ENCODE measurements at places on chromosomes 2 and 18.
A peak's percentile ranks its signal among the peaks of the same experiment; 100 is the strongest.

DNA sequence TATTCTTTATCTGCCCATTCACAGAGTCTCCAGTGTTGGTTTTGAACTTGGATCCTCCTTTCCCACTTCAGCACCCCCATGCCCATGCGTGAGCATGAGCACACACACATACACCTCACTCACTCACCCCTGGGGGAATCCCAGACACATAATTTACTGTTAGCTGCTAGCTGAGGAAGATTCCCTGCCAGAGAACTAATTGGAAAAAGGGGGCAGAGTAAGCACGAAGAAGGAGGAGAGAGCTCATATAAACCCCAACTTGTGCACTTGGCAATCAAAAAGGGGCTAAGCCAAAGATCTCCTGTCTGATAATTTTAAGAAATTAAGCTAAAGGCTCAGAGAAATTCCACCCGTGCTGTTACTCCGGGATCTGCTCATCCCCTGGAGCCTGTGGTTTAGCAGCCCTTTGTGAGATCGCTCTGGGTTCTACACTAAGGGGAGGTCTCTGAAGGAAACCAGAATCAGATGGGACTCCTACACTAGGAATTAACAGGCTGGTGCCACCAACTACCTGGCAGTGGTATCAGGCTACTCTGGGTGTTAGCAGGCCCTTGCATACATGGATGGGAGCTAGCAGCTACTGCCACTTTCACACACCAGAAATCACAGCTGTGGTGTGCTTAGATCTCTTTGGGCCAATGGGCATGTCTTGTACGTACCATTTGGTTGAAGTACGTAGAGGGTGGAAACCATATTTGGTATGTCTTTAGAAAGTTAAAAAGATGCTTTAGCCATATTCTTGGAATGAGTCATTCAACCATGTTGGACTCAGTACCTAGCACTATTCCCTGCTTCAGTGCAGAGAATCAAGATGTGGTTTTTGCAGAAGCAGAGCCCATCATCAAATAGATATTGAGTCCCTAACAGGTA lies 95.6 kb upstream of the SLC14A2 start:
- DNase-seq: no peak

- DNase-seq: peak; percentile 71
Observed at GRCh38 chr18:79523736-79524180, 128.0 kb downstream of the NFATC1 start.

DNA sequence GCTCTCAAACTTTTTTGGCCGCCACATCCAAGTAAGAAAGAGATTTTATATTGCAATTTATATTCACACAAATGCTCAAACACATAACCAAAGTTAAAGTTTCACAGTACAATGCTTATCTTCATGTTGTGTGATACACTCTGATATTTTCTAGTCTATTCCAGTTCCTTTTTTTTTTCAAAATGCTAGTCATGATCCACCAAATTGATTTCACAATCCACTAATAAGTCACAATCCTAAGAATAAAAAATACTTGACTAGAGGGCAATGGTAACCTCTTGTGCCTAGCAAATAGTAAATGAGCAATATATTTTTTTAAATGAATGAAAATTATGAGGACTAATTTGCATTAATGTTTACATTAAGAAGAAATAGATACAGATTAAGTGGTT lies 5.8 kb upstream of the PTPN4 start:
- no peak for DNase-seq

GRCh38 chr2:185381631-185382030 lies 357.0 kb upstream of the FSIP2 start:
- no peak for DNase-seq

DNA sequence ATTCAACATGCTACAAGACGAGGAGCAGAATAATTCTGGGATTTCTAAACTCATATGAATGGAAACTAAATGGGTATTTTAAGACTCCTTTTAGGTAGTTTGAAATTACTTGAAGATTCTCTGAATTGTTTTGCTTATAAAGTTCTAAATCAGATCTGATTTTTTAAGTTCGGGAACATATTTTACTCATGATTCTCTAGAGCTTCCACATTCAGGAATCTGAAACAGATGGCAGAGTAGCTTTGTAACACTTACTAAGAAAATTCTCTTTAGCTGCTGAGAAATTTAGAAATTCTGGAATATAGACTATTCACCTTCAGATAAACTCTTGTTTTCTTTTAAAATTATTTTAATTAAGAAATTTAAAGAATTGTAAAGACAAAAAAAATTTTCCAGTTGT lies 13.7 kb downstream of the RBBP8 start:
- no peak for DNase-seq

GRCh38 chr2:211455216-211455841 lies 898.9 kb downstream of the CPS1 start:
- no peak for DNase-seq

DNA sequence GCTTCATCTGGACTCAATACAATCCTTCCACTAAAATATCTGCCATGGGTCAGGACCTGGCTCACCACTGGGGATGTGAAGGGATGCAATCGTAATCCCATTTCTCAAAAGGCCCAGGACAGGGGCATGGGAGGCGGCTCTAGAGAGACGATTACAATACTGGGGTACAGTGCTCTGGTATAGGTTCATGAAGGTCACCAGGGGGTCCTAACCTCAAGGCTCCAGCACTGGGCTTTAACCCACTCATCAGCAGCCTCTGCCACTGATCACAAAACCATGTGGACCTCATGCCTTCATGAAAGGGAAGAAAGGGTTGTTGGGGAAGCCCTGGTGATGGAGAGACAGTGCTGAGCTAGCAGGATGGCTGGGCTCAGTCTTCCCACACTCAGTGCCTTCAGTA lies 48.8 kb downstream of the ADD2 start:
- no peak for DNase-seq

DNA sequence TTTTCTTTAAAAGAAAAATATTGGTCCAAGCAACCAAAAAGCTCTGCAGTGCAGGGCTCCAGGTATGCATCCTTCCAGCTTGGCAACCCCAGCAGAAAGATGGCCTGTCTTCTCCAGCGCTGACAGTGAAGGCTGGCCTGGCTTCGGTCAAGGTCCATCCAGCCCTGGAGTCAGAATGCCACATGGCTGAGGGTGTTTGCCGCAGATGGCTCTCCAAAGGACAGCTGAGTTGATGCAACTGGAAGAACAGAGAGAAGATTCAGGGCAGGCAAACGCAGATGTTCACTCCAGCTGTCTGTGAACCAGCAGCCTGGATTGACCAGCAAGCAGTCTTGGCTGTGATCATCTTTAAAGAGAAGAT lies 51.4 kb downstream of the MARCO start:
- DNase-seq: no peak

- no peak for DNase-seq
Observed at GRCh38 chr2:20567926-20568179, 83.0 kb downstream of the HS1BP3 start.

- DNase-seq: no peak
Observed at GRCh38 chr2:238159071-238159539, 335 bp downstream of the ERFE start.

- no peak for DNase-seq
Observed at GRCh38 chr2:165064743-165065142, 109.4 kb upstream of the SLC38A11 start.

DNA sequence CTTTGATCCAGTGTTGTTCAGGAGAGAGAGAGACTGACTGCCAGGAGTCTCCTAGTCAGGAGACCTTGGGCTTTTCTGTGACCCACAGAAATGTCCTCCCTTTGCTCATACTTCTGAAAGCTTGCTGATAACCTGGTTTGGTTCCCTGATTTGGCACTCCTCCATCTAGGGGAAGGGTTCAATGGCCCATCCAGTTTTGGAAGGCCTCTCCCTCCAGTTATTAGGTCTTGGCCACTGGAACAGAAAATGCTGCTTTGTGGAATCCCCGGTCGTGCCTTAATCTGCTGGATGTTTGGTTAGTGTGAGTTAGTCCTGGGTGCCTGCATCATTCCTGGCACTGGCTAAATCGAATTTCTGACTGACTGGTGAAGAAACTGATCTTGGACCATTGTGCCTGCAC lies 35.7 kb downstream of the KDM3A start:
- no peak for DNase-seq

DNA sequence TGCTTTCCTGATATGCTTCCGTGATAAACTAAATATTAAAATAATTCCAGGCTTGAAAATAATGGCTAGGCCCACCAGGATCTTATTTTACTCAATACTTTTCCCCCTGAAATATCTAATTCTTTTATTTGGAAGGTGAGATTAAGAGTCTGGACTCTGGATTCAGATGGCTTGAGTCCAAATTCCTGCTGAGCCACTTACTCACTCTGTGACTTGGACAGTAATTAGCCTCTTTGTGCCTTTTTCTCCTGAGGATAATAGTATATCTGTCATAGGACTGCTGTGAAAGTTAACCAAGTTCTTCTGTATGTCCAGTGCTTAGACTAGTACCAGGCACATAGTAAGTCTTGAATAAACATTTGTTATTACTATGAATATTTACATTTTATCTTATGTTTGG lies 127.3 kb upstream of the ERBB4 start:
- DNase-seq: no peak

DNA sequence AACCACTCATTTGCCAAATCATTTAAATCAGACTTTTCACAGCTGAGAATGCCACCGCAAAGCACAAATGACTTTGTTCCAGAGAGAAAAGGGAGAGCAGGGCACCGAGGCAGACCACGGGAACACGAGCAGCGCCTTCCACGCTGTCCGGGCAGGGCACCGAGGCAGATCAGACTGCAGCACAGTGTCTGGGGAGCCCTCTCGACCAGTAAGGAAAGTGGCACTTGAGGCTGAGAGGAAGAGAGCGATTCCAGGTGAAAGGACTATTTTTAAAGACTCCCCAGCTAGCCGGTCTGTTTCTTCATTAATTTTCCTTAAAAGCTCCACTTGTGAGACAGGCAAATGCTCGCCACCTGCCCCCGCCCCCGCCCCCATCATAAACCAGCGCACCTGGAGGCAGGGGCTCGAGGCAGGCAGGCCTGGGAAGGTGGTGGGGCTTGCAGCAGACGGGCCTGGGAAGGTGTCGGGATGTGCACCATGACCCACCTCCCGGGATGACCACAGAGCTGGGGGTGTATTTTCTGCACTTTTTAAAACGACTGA lies 80.9 kb upstream of the CTDP1 start:
- no peak for DNase-seq

DNA sequence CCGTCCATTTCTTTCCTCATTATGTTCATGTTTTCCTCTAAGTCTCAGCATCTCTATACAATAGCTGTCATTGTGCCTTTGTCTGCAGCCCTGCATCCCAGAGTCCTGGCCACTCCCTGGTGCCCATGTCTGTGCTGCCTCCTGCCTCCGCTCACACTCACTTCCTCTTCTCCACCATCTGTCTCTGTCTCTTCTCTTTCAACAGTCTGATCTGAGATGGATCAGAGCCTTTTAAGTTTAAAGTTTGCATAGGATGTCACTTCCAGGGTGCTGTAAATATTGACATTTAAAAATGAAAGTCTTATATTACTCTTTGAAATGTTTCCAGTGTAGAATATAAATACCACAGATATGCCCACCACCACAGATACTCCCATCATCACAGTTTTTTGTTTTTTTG lies 42.7 kb downstream of the UBE2F start:
- no peak for DNase-seq

GRCh38 chr2:204989877-204990276 lies 444.6 kb downstream of the PARD3B start:
- DNase-seq: no peak

- DNase-seq: no peak
Observed at GRCh38 chr2:47373747-47374146, 29.2 kb upstream of the MSH2 start.

GRCh38 chr2:109210431-109211200 lies 81.6 kb downstream of the SH3RF3 start:
- DNase-seq: no peak

DNA sequence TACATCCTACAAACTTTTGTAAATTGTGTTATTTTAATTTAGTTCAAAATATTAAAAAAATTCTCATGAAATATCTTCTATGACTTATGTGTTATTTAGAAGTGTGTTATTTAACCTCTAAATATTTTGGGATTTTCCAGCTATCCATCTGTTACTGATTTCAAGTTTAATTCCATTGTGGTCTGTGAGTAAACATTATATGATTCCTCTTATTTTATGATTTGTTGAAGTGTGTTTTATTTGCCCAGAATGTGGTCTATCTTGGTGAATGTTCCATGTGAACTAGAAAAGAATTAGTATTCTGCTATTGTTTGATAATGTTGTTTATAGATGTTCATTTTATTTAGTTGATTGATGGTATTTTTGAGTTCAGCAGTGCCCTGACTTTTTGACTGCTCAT lies 136.0 kb downstream of the ZNF804A start:
- no peak for DNase-seq

DNA sequence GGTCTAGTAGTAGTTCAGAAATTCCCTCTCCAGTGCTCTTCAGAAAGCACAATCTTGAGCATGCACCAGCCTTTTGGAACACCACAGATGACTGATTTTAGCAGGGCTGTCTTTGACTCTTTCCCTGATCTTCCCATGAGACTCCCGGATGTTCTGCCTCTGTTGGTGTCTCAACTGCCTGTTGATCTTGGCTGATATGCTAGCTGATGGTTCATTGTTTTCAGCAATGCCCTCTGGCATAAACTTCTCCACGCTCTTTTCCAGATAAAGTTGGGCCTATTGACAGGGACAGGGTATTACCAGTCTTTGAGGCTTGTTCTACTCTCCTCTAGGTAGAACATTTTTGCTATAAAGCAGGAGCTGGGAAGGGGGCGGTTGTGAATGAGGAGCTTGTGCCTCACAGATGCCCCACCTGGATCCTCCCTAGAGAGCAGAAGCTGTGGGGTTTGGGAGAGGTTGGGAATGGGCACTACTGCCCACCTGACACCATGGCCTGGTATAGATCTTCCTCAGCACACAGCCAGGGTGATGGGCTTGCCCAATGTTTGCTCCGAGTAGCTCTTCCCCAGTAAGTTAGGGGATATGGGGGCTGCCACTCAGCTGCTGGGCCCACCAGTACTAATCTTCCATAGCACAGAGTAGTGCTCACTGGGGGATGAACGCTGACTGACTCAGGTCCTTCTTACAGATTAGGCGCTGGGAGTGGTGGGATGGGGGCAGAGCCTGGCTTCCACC lies 111.3 kb downstream of the PTGR3 start:
- no peak for DNase-seq

DNA sequence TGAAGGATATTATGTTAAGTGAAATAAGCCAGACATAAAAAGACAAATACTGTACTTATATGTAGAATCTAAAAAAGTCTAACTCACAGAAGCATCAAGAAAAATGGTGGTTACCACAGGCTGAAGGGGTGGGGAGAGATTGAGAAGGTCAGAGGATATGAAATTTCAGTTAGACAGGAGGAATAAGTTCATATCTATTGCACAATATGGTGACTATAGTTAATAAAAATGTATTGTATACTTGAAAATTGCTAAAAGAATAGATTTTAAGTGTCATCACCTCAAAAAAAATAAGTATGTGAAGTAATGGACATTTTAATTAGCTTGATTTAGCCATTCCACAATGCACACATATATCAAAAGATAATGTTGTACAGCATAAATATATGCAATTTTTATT lies 19.8 kb downstream of the ACMSD start:
- no peak for DNase-seq

GRCh38 chr2:15594291-15595256 lies 2.9 kb downstream of the DDX1 start:
- DNase-seq: no peak

- no peak for DNase-seq
Observed at GRCh38 chr2:233600386-233600785, 17.0 kb upstream of the UGT1A8 start.

All from activated T-helper 9 cell treated with anti-CD3 and anti-CD28 coated beads, Interleukin-2, amount 50 U/mL, for 16 hours (primary cell).